ENCODE measurements at places on chromosomes 6 and 20.

- DNase-seq, result no peak
Measured at GRCh38 chr6:36201612-36202011, 5.1 kb downstream of the BRPF3 start.

DNA sequence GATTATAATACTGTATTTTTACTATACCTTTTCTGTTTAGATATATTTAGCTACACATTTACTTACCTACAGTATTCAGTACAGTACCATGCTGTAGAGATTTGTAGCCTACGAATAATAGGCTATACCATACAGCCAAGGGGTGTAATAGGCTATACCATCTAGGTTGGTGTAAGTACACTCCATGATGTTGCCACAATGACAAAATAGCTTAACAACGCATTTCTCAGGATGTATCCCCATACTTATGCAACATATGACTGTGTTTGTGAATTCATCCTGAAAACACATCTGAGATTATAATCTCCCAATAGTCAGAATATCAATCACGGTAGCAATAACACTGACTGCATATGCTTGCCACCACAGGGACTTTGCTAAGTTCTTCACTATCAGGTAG lies 20.7 kb downstream of the B4GALT5 start:
- no peak for DNase-seq

DNA sequence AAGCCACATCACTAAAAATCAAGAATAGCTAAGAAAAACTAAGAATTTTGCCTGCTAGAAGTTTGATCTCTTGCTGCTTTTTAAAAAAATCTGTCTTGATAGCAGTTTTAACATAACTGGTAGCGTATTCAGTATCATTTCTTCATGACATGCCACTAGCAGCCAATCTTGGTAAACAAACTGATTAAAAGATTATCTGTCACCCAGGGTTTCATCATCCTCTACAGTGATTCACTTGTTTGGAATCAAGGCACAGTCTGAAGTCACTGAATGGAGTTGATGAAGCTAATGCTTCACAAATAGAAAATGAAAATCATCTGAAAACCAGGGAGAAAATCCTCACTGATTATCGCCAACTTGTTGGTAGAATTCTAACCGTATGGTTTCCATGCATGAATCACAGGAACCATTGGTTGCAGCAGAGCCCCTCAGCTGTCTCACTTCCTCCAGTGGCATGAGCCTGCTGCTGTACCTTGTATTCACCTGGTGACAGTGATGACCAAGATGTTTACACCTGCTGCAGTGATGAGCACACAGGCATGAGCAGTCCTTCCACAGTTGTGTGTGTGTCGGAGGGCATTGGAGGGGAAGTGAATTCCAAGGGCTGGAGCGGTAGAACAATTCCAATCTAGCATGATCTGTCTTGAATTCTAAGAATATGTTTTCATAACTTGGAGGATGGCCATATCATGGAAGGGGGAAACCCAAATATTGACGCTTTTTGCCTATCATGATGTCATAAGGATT lies 275.0 kb downstream of the KHDC1L start:
- no peak for DNase-seq

- DNase-seq, result no peak
Measured at GRCh38 chr6:157496534-157497095, 115.6 kb downstream of the ZDHHC14 start.

GRCh38 chr20:59750209-59750840 lies 146.0 kb downstream of the PHACTR3 start:
- no peak for DNase-seq

DNA sequence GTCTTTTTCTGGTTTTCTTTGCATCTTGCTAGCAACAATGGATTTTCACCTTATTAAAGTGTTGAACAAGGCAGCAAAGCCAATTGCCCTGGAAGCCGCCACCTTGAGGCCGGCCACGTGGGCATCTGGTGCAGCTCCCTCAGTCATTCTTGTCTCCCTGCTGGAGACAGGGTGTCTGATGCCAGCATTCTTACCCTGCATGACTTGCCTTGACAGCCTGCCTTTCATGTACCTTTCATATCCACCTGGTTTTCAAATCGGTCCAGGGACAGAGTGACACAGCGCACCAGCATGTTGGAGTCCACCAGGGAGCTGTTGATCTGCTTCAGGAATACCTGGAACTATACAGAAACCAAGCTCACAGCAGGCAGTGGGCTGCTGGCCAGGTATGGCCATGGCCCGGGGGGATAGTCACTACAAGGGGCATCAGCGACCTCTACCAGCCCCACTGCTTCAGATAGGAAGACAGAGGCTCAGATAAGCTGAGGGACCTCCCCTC lies 49.8 kb downstream of the MYH7B start:
- no peak for DNase-seq

DNA sequence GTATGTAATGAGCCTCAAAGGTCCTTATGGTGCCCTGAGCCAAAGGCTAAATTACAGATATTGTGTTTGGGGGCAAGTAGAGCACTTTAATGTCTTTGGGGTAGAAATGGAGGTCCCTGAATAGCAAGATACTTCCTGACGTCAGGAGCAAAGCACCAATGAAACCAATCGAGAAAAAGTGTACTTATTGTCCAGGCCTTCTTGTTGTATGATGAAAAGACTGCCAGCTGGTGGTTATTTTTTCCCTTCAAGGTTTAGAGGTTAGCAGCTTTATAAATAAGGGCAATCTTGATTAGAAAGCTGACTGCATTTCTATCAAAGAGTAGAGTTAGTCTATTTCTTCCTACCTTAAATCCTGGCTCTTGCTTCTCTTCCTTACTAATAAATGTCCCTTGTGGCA lies 76.1 kb upstream of the HSF2 start:
- no peak for DNase-seq

GRCh38 chr6:110542311-110543024 lies 66.1 kb upstream of the SLC22A16 start:
- DNase-seq, result no peak

GRCh38 chr6:21208081-21208795 lies 385.3 kb upstream of the SOX4 start:
- no peak for DNase-seq

DNA sequence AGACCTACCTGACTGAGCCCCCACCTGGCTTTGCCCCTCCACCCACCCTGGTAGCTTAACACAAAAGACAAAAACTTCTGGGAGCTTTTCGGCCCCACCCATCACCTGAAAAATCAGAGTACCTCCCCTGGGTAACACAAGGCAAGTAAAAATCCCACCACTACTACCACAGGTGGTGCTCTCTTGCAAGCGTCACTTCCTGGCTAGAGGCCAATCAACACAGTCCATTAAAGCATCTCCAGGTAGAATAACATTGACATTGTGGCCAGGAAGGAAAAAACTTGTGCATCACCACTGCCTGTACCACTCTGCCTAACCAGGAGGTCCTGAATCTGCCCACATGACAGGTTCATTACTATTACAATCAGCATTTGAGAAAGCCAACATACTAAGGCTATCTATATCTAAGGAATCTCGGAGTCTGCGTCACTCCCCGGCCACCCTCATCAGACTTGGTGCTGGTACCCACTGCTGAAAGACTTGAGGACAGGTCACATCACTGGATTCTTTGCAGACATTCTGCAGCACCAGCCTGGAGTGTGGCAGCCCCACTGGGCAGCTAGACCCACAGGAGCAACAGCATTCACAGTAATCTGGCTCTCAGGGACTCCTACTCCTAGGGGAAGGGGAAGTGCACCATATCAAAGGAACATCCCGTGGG lies 125.9 kb downstream of the CDK19 start:
- DNase-seq, result no peak

- no peak for DNase-seq
Measured at GRCh38 chr20:59352990-59353389, 52.6 kb downstream of the EDN3 start.

GRCh38 chr20:25283221-25283951 lies 35.5 kb downstream of the PYGB start:
- no peak for DNase-seq

DNA sequence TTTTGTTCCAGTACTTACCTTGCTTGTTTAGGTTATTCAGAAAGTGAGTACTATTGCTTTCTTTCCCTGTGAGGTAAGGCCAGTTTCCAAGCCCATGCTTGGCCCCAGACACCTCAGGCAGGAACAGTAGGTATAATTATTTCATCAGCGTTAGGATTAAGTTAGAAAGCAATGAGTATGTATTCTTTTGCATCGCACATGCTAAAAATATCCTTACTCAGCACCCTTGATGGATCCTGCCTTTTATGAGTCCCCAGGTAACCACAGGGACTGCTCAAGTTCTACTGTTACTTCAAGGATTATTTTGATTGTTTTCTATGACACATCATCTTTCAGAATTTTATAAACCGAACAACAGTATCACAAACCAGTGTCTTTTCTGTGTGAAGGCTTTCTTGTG lies 128.9 kb downstream of the FARS2 start:
- DNase-seq, result no peak

- DNase-seq, result no peak
Measured at GRCh38 chr20:6611911-6612605, 155.4 kb upstream of the BMP2 start.

DNA sequence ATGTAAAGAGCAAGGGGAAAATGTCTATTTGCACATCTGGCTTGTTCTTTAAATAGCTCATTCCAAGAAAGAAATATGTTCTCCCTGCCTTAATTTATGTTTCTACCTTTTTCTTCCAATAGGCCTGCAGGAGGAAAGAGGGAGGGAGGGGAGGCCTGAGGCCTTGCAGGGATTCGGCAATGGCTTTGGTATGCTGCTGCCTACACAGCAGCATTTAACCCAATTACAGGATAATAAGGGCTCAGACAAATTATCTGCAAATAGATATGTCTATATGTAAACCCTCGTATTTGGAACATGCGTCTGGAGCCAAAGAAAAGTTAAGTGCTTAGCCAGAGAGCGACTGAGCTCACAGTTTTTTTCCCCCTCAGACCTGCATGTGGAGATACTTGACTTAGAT lies 277.2 kb downstream of the CDC5L start:
- DNase-seq, result no peak

All from NCI-H1694 treated with DMSO at 0.1 percent for 48 hours (cell line).